ENCODE measurements at places on chromosomes 13 and 19.

- peaks cover 71% of the 10 kb centered on the region for H3K36me3 ChIP-seq
- H3K4me1 ChIP-seq, result peaks cover 15% of the 10 kb centered on the region
- H3K27me3 ChIP-seq, result no peaks in the 10 kb centered on the region
- no peak overlapping the region for H3K27ac ChIP-seq
These were observed 94.1 kb downstream of the KL start for GRCh38 chr13:33110386-33110712.

GRCh38 chr13:114027046-114027715, 53.3 kb upstream of the C13orf46 start:
- peaks cover 69% of the 10 kb centered on the region for H3K4me1 ChIP-seq
- peaks cover 65% of the 10 kb centered on the region for H3K36me3 ChIP-seq
- H3K4me3 ChIP-seq, result no peak overlapping the region
- H3K27ac ChIP-seq, result peak overlapping the region; percentile 89
- H3K27me3 ChIP-seq, result no peaks in the 10 kb centered on the region

DNA sequence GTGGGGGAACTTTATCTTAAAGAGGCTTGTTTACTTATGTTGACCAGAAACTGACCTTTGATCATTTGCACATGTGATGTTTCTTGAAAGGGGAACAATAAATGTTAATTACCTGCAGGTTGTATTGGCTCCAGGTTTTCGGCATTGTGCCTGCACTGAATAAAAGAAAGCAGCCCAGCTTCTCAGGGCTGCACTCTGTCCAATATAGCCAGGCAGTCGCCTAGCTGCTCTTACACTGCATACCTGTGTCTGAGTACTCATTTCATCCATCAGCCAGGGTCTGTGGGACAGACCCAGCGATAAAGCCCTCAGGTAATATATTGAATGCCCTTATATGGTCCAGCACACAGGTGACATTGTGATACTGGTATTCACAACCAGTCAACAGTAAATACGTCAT, 8.9 kb upstream of the ZNF726 start:
- DNase-seq, result no peak
- H3K27ac ChIP-seq, result no peak overlapping the region
- H3K36me3 ChIP-seq, result no peaks in the 10 kb centered on the region
- H3K4me1 ChIP-seq, result no peaks in the 10 kb centered on the region
- H3K27me3 ChIP-seq, result no peaks in the 10 kb centered on the region

DNA sequence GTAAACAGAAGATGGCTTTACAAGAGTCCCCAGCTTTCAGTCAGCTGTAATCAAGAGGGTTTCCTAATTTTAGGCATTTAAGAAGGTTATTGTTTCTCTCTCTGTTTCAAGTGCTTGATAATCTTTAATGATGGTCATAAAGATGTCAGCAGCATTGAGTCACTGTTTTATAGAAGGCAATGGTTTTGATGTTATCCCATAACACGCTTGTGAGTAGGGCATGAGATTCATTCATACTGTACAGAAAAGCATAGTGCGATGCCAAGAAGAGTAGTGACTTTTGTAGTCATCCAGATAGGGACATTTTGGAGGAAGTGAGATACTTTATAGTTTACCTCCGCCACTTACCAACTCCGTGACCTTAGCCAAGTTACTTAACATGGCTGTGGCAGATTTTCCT, 364.2 kb upstream of the SLC10A2 start:
- DNase-seq, result no peak
- no peak overlapping the region for H3K4me3 ChIP-seq
- H3K4me1 ChIP-seq, result no peaks in the 10 kb centered on the region
- no peaks in the 10 kb centered on the region for H3K36me3 ChIP-seq
- H3K27ac ChIP-seq, result no peak overlapping the region

All from mesenchymal stem cell (in vitro differentiated cells and primary cell).